ENCODE measurements at places on chromosomes 16 and 17.

- no peak for DNase-seq
Measured at GRCh38 chr17:56601591-56601990, 8.1 kb downstream of the NOG start.

DNA sequence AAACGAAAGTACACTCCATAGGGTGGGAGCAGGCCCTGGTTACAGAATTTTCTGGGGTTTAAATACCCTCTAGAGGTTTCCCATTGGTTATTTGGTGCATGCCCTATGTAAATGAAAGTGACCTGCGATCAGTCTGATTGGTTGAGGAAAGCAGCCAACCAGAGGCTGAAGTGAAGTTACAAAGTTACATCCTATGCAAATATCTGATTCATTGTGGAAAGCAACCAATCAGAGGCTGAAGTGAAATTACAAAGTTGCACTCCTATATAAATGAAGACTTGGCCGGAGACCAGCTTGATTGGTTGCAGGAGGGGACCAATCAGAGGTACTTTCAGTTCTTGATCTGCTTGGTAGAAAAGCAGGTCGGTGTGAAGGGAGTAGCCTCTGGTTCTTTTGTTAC lies 24.4 kb downstream of the NAA60 start:
- DNase-seq, result no peak

- no peak for DNase-seq
Measured at GRCh38 chr17:278676-279059, 73.9 kb downstream of the RPH3AL start.

GRCh38 chr16:68234188-68235107 lies 1.5 kb downstream of the ESRP2 start:
- no peak for DNase-seq

DNA sequence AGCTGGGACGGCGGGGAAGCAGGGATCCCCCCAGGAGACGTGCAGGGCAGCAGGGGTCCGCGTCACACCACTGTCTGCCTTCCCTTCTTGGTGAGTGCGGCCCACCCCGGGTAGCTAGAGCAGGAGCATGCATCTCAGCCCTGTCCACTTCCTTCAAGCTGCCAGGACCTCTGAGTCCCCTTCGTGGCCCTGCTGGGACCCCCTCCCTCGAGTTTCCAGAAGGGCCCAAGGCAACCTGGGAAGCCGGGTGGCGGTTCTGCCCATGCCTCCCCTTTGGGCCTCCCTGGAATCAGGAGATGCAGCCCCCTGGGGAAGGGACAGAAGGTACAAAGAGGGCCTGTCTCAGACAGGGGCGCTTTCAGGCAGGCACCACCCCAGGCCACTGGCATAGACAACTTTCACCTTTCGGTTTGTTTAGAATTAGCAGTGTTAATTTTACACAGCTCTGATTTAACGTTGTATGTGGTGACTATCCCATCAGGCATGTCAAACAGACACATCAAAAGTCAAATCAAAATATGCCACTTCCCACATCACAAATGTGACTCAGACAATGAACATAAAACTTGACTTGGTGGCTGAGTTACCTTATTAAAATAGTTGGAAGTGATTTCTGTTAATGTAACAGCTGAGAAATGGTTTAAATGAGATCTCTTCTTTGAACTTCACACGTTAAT lies 94.5 kb upstream of the METRNL start:
- DNase-seq, result no peak

DNA sequence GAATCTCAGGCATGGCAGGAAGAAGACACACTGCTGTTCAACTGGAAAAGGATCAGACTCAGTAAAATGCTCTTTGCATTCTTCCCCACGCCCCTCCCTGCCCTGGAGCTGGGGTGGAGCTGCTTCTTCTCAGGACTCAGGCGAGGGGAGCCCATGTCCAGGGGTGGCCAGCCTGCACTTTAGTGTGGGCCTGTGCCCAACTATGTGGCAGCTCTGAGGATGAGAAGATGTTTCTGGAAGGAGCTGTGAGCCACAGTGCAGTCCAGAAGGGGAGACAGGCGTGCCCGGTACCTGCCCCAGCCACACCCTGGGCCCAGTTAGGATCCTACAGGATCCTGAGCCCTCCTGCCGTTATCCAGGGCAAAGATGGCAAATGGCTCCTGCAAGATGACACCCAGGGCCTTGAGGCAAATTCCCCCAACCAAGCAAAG lies 120.3 kb downstream of the ANKRD11 start:
- DNase-seq, result no peak

GRCh38 chr17:80220736-80221215 lies 549 bp downstream of the SLC26A11 start:
- no peak for DNase-seq

- DNase-seq, result no peak
Measured at GRCh38 chr16:85695196-85696128, 6.7 kb upstream of the GINS2 start.

DNA sequence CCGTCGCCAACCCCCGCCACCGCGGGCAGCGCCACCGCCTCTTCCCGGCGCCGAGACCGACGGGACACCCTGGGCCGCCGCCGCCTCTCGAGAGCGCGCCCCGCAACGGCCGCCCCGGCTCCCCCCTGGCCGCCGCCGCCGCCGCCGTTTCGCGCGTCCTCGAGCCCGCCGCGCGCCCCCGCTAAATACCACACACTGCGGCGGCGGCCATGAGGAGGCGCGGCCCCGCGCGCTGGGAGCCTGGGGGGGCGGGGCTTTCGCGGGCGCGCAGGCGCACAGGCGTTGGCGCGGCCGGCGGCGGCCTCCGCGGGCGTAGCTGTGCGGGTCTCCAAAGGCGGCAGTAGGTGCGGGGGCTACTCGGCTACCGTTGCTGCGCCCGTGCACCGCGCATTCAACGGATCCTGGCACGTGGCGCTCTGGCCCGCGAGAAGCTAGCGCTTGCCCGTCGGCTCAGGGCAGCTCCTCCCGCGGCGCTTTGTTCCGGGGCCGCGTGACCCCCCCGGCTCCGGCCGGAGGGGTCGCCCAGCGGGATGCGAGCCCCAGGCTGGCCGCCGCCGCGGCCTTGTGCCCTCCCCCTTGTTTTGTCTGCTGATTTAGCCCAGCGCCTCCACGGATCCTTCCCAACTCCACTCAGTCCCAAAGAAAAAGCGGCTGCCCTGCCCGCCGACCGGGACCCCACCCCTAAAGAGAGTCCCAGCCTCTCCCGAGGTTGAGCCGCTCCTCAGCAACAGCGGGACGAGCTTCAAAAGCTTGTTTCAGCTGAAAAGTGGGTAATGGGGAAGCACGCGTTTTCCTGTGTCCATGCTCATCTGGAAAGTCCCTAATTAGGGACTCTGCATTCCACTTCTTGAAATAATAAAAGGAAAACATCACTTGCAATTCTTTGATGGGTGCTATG lies at the start of gene SIAH1:
Gene SIAH1 (minus strand): TSS at position 161 of the 898 bp plus-strand sequence. CDS start 22,985 bp downstream, outside the sequence.
- DNase-seq, result peak; percentile 82

- DNase-seq, result no peak
Measured at GRCh38 chr17:14198575-14198974, 38.1 kb downstream of the CDRT15 start.

DNA sequence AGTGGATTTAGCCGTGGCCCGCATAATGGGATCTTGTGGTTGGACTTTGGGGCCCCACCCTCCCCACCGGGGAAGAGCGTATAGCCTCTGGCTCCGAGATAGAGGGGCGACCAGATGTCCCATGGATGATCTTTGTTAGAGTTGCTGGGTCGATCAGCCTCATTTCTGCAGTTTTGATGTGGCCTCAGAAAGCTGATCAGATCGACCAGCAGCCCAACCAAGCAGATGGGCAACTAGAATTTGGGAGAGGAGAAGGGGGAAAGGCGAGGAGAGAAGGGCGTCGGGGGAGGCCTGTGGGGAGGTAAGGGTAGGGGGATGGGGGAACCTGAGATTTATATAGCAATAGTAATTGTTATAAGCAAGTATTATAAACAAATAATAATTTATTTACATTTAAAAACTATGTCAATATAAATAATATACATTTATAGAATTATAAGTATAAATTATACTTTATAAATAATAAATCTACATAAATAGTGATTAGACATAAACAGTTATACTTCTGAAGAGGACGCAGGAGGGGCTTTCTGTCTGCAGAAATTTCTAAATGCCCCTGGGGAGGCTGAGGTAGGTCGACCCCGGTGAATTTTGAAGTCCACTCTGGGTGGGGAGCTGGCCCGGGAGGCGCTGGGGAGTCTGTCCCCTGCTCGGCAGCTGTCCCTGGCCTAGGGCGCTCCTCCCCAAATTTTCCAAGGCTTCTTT lies 136.3 kb downstream of the KCNJ12 start:
- DNase-seq, result no peak

Measured in stimulated activated CD4-positive, alpha-beta T cell treated with anti-CD3 and anti-CD28 coated beads, Interleukin-1b, Interleukin-23, amount 100 ng/mL, for 1 hour (primary cell).